Progenitor cell of endocrine pancreas (in vitro differentiated cells): ENCODE measurements at places on chromosomes 4 and X. TPM values are rescaled to one million over a fixed set of nuclear protein-coding genes. Genes with fewer than 3 reads are reported as not detected.

Gene ENAM
- total RNA-seq = 0.05 and 0.09 TPM in 2 replicates

- H3K27ac ChIP-seq = no peak overlapping the region
- H3K27me3 ChIP-seq = peaks cover 8% of the 10 kb centered on the region
- no peak overlapping the region for H3K4me3 ChIP-seq
- H3K4me1 ChIP-seq = peaks cover 9% of the 10 kb centered on the region
- no peak for DNase-seq
Observed at GRCh38 chr4:87938746-87939145, 36.8 kb upstream of the SPP1 start.

- H3K27me3 ChIP-seq = peaks cover under 1% of the 10 kb centered on the region
- H3K36me3 ChIP-seq = peaks cover 37% of the 10 kb centered on the region
- H3K4me3 ChIP-seq = no peak overlapping the region
- H3K27ac ChIP-seq = no peak overlapping the region
- H3K4me1 ChIP-seq = peaks cover under 1% of the 10 kb centered on the region
Observed at GRCh38 chr4:95198961-95199360, 349.8 kb downstream of the UNC5C start.

Gene BEND2
- total RNA-seq = not detected in 2 replicates

DNA sequence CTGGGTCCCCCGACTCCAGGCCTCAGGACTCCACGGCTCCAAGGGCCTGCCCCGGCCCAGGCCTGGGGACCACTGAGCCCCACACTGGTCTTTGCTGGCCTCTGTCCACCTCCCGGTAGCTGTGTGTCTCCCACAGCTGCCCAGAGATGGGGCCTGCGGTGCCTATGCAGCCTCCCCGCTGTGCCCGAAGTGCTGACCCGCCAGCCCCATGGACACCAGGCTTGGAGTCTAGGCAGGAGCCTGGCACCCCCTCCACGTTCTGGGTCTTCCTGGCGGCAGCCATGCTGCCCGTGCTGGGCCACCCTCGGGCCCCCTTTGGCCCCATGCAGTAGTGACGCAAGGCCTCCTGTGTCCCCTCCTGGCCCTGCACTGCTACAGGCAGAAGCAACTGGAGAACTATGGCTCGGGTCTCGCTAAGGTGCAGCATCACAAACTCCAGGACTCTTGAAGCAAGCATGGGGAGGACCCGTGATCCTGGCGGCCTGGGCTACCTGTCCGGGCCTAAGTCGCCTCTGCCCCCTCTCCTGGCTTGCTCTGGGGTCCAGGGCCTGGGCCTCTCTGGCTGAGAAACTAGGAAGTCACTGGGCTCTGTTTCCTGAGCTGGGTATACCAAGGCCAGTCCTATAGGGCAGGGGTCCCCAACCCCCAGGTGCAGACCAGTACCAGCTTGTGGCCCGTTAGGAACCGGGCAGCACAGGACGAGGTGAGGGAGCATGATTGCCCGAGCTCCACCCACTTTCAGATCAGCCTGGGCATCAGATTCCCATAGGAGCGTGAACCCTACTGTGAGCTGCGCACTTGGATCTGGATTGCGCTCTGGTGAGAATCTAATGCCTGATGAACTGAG, 917 bp downstream of the MYL5 start:
- peaks cover 6% of the 10 kb centered on the region for H3K4me1 ChIP-seq
- peak overlapping the region; percentile 86 for H3K4me3 ChIP-seq
- H3K36me3 ChIP-seq = peaks cover 8% of the 10 kb centered on the region
- DNase-seq = no peak
- H3K27me3 ChIP-seq = no peaks in the 10 kb centered on the region

Gene SLC6A14
- 0.24 and 0.51 TPM in 2 replicates for total RNA-seq

- H3K27me3 ChIP-seq = no peaks in the 10 kb centered on the region
- no peak overlapping the region for H3K27ac ChIP-seq
- H3K4me3 ChIP-seq = no peak overlapping the region
- peaks cover 15% of the 10 kb centered on the region for H3K36me3 ChIP-seq
- DNase-seq = no peak
Observed at GRCh38 chrX:148664995-148665394, 164.6 kb downstream of the AFF2 start.
